ENCODE measurements at places on chromosomes 4 and X.

GRCh38 chr4:73864961-73865360, 4.2 kb upstream of the CXCL1 start:
- DNase-seq = no peak

GRCh38 chr4:53914313-53915016, 149.9 kb downstream of the CHIC2 start:
- DNase-seq = no peak

- DNase-seq = no peak
Measured at GRCh38 chrX:25295466-25295865, 279.7 kb upstream of the ARX start.

DNA sequence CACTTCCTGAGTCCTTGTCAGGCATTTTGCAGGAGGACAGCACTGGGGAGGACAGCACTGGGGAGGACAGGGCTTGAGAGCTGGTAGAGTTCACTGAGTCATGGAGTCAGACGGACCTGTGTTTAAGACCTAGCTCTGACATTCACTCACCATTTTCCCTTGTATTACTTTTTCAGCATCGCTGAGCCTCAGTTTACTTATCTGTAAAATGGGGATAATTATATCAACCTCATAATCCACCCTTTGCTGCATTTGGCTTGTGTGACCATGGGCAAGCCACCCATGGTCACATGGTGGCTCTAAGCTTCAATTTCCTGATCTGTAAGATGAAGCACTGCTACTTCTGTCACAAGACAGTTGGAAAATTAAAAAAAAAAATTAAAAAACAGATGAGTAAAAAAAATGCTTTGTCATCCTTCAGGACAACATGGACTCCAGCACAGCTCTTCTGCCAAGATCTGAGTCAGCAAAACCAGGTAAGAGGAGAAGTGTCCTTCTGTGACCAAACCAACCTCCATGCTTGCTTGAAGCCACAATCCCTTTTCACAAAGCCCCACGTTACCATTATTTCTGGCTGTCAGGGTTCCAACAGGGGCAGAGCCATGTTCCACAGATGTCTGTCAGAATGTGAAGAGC, 275.5 kb downstream of the RAB28 start:
- DNase-seq = no peak

DNA sequence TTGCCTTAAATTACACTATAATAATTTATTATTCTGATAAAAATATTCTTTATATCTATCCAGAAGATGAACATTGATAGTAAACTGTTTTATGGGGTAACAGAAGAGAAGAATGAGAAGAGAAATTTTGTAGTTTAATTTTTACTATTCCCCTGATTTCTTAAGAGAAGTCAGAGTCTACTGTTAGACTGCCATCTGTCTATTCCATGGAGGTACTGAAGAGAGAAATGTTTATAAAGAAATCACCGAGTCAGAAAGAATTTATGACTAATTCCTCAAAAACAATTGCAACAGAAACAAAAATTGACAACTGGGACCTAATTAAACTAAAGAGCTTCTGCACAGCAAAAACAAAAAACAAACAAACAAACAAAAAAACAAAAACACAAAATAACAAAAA, 149.9 kb downstream of the FGF16 start:
- no peak for DNase-seq

GRCh38 chrX:13254076-13254785, 65.6 kb downstream of the ATXN3L start:
- DNase-seq = no peak

DNA sequence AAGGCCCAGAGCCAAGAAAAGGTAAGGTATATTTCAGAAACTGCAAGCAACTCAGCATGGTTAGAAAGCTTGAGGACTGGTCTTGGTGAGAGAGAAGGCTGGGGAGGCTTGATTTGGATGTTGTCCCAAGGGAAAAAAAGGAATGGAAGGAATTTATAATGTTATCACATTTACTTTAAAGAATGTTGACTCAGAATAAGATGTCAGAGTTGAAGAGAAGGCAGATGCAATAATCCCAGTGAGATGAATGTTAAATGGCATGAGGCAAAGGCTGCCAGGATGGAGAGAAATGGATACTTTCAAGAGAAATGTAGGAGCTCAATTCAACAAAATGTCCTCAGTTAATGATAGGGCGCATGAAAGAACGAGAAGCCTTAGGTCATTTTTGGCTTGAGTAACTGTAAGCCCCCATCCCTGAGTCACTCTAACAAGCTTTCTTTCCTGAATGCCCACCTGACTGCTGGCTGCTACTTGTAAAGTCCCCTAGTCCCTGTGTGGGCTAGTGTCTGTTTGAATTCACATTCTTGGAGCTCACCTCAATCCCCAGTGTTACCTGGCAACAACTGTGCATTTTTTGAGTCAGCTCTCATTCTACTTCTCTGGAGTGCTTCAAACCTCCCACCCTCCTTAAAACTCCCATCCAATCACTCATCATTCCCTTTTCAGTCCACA, 103.0 kb upstream of the TAPT1 start:
- DNase-seq = no peak

GRCh38 chrX:42515939-42516338, 262.0 kb downstream of the PPP1R2C start:
- no peak for DNase-seq

DNA sequence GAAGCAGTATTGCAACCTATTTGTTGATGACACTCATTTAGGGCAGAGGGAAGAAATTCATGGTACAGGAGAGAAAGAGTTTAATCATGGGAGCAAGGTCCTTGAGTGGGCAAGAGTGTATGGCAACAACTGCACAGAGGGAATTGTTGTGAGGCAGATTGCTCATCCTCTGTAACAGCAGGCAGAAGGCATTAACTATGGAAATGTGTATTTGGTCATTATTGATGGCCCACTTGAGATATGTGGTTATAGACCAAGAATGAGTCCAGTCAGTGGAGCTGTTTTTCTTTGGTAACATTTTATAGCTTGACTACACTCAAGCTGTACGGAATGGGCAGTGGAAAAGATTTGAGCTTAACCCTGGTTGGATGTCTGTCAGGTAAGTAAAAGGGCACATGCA, 15.9 kb downstream of the PLRG1 start:
- DNase-seq = no peak

GRCh38 chr4:42167709-42168108, 15.3 kb upstream of the BEND4 start:
- DNase-seq = no peak

DNA sequence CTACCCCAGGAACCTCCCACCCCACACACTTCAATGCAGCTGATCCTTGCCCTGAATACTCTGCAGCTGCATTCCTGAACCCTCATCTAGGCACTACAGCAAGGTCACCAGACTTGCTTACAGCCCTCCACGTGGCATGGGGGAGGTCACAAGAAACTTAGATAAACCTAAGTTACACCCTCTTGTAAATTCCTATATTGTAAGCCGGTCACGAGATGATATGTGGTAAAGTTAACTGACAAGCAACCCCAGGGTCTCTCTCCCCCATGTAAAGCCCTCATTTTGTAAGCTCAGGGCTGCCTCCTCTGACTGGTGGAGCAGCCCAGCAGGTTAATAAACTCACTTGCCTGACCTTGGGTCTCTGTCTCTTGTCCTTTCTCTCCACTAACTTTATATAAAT, 570.7 kb downstream of the PCDH7 start:
- no peak for DNase-seq

GRCh38 chrX:97234471-97235081, 350.9 kb downstream of the RPA4 start:
- no peak for DNase-seq

DNA sequence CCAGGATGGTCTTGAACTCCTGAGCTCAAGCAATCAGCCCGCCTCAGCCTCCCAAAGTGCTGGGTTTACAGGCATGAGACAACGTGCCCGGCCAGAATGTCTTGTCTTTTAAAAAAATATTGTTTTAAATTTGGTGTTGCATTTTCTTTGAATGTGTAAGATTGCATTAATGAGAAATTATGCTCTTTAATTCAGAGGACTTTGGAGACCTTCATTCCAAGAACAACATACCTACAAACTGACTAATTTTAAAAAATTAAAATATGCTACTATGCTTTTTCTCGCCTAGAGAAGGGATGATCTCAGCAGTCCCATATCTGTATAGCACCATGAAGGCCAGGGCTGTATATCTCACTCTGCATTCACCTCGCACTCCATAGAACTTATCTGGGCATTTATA, 204.3 kb upstream of the SLC7A11 start:
- no peak for DNase-seq

- DNase-seq = peak; percentile 69
Measured at GRCh38 chr4:24659241-24659961, 75.0 kb upstream of the DHX15 start.

- DNase-seq = no peak
Measured at GRCh38 chr4:27090406-27090805, 229.8 kb downstream of the STIM2 start.

DNA sequence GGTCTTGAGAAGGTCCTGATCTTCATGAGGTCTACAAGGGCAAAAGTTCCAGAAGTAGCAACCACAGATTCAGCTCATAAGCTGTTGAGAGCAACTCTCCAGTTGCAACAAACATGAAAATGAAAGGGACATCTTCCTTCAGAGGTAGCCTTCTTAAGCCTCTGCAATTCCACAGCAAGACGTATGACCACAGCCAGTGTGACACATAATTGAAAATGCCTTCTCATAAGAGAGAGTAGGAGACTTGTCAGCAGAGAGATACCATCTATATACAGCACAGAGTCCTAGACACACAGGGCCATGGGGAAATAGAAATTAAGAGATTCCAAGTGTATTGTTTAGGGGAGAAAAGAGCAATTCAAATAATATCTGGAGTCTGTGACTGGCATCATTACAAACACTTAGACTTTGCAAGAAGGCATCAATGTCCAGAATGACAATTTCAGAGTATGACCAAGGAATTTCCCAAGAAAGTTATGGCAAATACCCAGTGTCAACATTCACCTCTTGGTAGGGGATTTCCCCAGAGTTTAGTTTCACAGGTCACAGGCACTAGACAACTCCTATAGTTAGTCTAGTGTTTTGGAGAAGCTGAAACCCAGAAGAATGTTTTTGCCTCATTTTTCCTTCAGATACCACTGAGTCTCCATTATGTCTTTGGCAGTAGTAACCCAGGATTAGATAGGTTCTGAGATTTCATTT, 340.3 kb downstream of the ZNF674 start:
- no peak for DNase-seq

DNA sequence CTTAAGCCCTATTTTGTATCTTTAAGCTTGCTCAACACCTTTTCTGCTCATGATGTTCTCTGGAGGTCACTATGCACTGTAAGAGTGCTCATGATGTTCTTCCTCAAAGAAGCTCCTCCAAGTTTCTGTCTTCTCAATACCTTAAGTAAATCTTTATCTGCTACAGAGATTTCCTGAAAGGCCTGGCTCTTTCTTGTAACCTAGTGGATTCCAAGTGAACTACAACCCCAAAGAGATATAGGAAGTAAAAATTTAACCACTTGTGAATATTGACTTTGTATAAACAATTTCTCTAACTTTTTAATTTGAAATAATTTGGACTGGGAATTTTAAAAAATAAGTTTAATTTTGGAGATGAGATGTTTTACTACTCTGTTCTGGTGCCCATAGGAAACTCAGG, 39.3 kb upstream of the XK start:
- DNase-seq = no peak

GRCh38 chr4:117949621-117950020, 84.7 kb upstream of the NDST3 start:
- no peak for DNase-seq

- peak; percentile 28 for DNase-seq
Measured at GRCh38 chr4:155809835-155810234, 51.0 kb downstream of the GUCY1B1 start.

- DNase-seq = no peak
Measured at GRCh38 chrX:69031971-69032391, 133.3 kb downstream of the PJA1 start.

- no peak for DNase-seq
Measured at GRCh38 chr4:148056879-148057278, 325.0 kb downstream of the ARHGAP10 start.

- DNase-seq = no peak
Measured at GRCh38 chrX:9569876-9570301, 105.0 kb downstream of the TBL1X start.

- no peak for DNase-seq
Measured at GRCh38 chrX:20459410-20460350, 193.0 kb upstream of the RPS6KA3 start.

- no peak for DNase-seq
Measured at GRCh38 chr4:181661090-181661489, 582.1 kb upstream of the TENM3 start.

DNA sequence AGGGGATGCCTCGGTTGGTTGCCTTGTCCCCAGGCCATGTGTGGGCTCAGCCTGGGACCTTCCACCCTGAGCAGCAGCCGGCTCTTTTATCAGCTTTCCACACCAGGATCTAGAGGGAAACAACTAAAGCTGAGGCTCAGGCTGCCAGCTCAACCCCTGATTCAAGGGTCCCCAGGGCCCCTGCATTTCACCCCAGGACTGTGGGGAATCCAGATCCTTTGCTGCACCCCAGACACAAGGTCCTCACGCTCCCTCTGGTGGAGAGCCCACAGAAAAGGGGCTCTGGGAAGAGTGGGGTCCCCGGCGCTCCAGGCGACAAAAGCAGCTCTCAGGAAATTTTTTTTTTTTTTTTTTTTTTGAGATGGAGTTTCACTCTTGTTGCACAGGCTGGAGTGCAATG, 64.3 kb downstream of the ZFYVE28 start:
- DNase-seq = no peak

All from NCI-H748 treated with DMSO at 0.1 percent for 48 hours (cell line).